ENCODE measurements at places on chromosomes 6 and 20. TPM values are rescaled to one million over a fixed set of nuclear protein-coding genes. Genes with fewer than 3 reads are reported as not detected.

PERP gene
- 22.5 TPM for total RNA-seq

- H3K36me3 ChIP-seq = no peaks in the 10 kb centered on the region
- H3K4me1 ChIP-seq = no peaks in the 10 kb centered on the region
- H3K27me3 ChIP-seq = no peaks in the 10 kb centered on the region
- ATAC-seq = no peak
- no peak overlapping the region for H3K4me3 ChIP-seq
Observed at GRCh38 chr6:145187491-145188206, 547.7 kb downstream of the EPM2A start.

GRCh38 chr20:13412806-13413445 is 191.9 kb downstream of the ISM1 start:
- no peak overlapping the region for H3K27ac ChIP-seq
- ATAC-seq = no peak
- no peak overlapping the region for H3K4me3 ChIP-seq
- peaks cover 40% of the 10 kb centered on the region for H3K36me3 ChIP-seq

DNA sequence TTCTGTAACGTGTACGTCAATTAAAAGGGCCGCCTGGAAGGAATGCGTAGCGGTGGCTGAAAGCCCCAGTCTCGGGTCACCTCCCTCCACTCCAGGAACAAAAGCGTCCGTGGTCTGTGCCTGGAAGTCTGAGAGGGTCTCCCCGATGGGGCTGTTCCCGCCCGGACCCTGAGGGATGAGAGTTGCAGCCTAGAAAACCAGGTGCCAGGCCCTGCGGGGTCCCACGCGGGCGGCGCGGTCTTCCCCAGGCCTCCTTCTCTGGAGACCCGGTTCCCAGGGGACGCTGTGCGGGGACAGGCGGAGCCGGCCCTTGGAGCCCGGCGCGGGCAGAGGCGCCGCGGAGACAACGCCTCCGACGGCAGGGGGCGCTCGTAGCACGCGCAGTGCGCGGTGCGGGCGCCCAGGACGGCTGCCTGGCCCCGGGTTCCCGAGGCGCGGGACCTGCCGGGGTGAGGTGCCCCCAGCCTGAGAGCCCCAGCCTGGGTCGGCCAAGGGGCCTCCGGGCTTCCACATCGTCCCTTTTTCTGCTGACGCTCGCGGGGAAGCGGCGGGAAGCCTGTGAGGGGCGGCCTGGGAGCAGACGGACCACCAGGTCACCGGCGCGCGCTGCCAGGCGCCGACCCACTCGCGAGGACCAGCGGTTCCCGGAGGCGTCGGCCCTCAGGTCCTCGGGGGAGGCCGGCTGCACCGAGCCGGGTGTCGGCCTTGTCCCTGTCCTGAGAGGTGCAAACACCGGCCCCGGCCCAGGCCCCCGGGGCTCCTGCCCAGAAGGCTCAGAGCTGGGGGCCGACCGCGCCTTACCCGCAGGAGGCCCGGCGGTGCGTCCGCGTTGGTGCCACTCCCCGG is 5.3 kb upstream of the FOXC1 start:
- ATAC-seq = peak; percentile 90
- no peak overlapping the region for H3K4me3 ChIP-seq
- no peaks in the 10 kb centered on the region for H3K36me3 ChIP-seq
- peaks cover 12% of the 10 kb centered on the region for H3K4me1 ChIP-seq
- H3K27me3 ChIP-seq = peaks cover 74% of the 10 kb centered on the region
- H3K27ac ChIP-seq = no peak overlapping the region

GRCh38 chr20:20076297-20077065 is 24.1 kb downstream of the CFAP61 start:
- H3K4me1 ChIP-seq = no peaks in the 10 kb centered on the region
- no peak overlapping the region for H3K4me3 ChIP-seq
- no peak for ATAC-seq
- H3K27ac ChIP-seq = no peak overlapping the region
- no peaks in the 10 kb centered on the region for H3K36me3 ChIP-seq
- H3K27me3 ChIP-seq = peaks cover 19% of the 10 kb centered on the region

DNA sequence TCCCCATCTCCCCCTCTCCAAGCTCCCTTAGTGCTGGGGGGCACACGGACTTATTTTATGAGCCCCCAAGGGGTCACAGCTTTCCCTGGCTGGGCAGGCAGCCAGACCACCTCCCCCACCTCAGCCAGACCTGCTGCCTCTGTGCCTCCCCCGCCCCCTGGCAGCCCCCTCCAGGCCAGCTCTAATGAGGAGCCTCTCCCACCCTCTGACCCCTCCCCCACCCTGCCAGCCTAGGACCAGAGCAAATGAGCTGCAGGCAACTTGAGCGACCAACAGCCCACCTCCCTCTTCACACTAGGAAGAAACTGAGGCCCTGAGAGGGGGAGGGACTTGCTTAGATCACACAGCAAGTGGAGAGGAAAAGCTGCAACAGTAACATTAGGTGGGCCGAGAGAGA is 1.9 kb downstream of the GDF5 start:
- H3K27ac ChIP-seq = no peak overlapping the region
- no peak for ATAC-seq
- H3K4me3 ChIP-seq = no peak overlapping the region
- peaks cover 9% of the 10 kb centered on the region for H3K27me3 ChIP-seq
